ENCODE measurements at places on chromosomes 13 and 19. TPM values are rescaled to one million over a fixed set of nuclear protein-coding genes. Genes with fewer than 3 reads are reported as not detected.

DNA sequence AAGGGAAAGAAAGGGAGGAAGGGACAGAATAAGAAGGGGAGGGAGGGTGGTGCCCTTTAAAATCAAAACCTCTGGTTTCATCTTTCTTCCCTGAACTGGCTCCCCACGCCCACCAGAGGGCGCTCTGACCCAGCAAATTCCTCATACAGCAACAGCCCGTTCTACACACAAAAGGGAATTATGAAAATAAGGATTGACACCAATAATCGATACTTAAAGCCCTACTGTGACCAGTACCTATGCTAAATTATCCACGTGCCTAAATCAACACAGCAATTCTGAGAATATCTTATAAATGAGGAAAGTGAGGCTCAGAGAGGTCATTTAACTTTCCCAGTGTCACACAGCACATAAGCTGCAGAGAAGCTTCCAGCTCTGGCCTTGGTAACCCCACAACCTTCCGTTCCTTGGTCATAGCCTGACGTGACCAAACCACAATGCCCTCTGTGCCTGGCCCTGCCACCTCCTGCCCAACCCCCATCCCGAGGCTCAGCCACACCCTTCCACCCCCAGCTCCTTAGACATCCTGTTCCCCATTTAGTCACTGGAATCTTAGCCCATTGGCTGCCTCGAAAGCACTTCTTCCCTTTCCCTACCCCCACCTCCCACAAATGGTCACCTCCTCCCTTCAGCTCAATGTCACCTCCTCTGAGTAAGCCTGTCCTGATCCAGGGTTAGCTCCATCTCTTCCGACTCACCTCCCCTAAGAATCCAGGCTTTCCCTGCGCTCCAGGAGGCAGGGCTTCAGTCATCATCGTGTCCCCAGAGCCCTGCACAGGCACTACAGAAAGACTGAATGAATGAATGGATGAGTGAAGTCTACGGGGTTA lies 34.2 kb upstream of the PNMA8B start:
- peak; percentile 64 for DNase-seq

- no peak for DNase-seq
Measured at GRCh38 chr13:113176280-113176679, 17.8 kb downstream of the PROZ start.

- no peak for DNase-seq
Measured at GRCh38 chr13:100666124-100666523, 8.5 kb downstream of the TMTC4 start.

DNA sequence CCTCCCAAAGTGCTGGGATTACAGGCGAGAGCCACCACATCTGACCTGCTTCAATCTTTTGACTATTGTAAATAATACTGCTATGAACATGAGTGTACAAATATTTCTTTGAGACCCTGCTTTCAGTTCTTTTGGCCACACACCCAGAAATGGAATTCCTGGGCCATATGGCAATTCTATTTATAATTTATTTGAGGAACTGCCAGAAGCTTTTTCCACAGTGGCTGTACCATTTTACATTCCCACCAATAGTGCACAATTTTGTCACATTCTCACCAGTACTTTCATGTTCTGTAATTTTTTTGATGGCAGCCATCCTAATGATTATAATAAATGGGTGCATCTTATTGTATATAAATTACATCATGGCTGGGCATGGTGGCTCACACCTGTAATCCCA lies 13.7 kb upstream of the FCER2 start:
- DNase-seq = no peak

- DNase-seq = no peak
Measured at GRCh38 chr13:41674246-41674645, 216.9 kb downstream of the RGCC start.

The ZSWIM9 gene
- total RNA-seq = 0.84 TPM

The ZNF493 gene
- 8.9 TPM for total RNA-seq

The KRTDAP gene
- total RNA-seq = not detected

The GPC5 gene
- total RNA-seq = 1.5 TPM
